ENCODE measurements at places on chromosomes 11 and 22. TPM values are rescaled to one million over a fixed set of nuclear protein-coding genes. Genes with fewer than 3 reads are reported as not detected.

Gene EMID1
- total RNA-seq, result 12.0 TPM

Gene OSBPL5
- total RNA-seq, result 37.5 TPM

Gene MMP12
- total RNA-seq, result not detected

DNA sequence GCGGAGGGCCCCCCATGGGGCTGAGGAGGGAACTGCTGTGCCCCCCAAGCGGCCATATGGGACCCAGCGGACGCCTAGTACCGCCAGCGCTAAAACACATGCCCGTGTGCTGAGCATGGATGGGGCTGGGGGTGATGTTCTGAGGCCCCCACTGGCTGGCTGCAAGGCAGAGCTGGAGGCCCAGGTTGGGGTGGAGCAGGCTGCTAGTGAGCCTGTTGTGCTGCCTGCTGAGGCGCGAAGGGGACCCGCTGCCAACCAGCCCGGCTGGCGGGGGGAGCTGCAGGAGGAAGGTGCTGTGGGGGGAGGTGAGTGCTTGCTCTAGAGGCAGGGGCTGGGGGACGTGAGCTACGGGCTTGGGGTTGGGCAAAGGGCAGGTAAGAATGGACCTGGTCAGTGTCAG lies 3.2 kb downstream of the PCNX3 start:
- no peak for DNase-seq

GRCh38 chr22:28882545-28882877 lies 861 bp upstream of the ZNRF3 start:
- no peak for DNase-seq

DNA sequence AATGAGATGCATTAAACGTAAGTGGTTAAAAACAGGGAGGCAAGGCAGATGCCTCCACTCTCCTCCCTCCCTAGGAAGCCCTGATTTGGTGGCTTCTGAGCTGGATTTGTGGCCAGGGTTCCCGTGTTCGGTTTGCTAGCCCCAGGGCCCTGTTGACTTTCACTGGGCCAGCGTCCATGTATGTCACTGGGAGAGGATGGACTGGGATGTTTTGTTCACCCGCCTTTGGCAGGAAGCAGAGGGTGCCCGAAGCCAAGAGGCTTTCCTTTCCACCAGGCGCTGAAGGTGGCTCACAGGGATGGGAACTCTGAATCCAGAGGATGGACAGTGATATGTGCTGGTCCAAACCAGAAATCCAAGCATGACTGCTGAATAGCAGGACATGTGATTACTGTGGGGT lies 146.6 kb downstream of the CSNK2A3 start:
- no peak for DNase-seq

GRCh38 chr11:97786961-97787360 lies 1233.8 kb upstream of the CNTN5 start:
- no peak for DNase-seq

DNA sequence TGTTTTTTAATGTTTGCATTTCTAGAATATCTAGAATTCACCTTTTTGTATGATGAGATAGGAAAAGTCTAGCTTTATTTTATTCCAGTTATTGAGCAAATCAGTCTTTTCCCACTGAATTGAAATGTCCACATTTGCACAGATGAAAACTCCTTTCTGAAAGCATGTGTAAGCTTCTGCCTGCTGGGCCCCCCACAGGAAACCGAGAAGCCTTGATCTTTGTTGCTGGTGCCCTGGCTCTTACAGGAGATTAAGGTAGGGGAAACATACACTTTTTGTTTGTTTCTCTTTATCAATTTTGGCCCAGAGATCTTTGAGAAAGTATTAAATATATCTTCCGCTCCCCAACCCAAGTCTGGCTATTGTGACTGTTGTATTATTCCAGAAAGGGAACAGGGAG lies 87.2 kb upstream of the GNAZ start:
- no peak for DNase-seq

DNA sequence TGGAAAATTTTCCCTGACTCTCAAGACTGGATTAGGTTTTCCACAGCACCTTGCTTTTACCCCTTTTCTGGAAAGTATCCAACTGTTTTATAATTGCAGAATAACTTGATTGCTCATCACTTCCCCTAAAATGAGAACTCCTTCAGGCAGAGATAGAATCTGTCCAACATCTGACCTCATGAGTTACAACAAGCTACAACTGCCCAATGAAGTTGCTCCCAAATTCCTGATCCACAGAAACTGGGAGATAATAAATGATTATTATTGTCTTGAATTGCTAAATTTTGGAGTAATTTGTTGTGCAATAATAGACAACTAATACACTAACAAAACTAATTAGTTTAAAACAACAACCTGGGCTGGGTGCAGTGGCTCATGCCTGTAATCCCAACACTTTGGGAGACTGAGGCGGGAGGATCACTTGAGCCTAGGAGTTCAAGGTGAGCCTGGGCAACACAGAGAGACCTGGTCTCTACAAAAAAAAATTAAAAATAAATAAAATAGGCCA lies 10.0 kb upstream of the CCDC83 start:
- DNase-seq, result no peak

DNA sequence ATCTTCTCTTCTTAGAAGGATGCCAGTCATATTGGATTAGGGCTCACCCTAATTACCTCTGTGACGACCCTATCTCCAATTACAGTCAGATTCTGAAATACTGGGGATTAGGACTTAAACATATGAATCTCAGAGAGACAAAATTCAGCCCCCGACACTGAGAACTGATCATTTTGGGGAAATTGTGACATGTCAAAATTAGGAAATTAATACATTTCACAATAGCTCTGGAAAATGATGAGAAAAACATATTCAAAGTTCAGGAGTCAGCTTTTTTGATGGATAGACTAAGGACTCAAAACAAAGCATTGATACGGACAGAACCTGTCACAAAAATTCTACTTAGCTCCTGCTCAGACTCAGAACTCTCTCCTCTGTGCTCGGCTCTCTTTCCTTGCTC lies 40.8 kb downstream of the COMMD9 start:
- DNase-seq, result no peak

GRCh38 chr11:14386895-14387480 lies 28.0 kb upstream of the RRAS2 start:
- DNase-seq, result no peak

All from glomerular endothelial cell (primary cell).